ENCODE measurements at places on chromosomes 6 and 20.

DNA sequence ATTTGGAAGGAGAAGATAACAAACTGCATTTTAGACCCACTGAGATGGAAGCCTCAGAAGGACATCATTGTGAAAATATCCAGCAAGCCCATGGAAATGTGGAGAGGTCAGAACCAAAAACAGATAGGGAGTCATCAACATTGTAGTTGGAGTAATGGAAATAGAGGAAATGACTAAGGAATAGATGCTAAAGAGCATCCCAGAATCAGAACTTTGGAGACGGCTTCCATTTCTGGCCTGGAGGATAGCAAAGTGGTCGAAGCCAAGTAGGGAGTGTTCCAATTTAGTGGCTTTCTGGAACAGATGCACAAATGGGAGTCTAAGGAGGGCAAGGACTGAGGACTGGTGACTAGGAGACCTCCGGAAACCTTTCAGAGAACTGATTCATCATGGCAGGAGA, 3.6 kb downstream of the BEND6 start:
- DNase-seq = no peak

DNA sequence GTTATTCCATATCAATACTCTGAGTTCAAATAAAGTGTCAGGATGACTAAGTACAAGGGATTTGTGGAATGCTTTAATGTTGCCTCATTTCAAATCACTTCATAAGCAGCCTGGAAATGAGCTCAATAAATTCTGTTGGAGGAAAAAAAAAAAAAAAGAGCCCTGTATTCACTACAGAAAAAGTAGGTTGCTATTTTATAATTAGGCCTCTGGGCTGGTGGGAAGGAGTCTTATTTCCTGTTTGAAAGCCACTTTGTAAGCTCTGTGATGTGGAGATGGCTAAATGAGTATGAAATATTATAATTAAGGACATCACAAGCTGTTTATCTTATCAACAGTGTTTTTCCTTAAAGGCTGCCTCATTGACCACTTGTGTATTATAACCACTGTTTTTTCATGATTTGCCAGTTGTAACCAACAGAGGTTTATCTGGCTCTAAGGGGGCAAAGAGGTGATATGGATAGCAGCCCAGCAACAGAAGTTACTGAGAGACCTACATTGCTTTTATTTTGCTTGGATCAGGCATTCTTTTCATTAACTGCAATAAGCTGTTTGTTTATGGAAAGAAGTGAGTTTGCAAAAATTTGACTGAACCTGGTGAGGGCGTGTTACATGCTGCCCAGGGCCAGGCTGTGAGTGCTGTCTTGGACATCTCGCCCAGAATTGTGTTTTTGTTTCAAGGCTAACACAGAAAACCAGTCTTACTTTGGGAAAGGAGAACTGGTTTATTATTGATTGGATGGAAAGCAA, 563.3 kb upstream of the MAP3K7 start:
- no peak for DNase-seq

DNA sequence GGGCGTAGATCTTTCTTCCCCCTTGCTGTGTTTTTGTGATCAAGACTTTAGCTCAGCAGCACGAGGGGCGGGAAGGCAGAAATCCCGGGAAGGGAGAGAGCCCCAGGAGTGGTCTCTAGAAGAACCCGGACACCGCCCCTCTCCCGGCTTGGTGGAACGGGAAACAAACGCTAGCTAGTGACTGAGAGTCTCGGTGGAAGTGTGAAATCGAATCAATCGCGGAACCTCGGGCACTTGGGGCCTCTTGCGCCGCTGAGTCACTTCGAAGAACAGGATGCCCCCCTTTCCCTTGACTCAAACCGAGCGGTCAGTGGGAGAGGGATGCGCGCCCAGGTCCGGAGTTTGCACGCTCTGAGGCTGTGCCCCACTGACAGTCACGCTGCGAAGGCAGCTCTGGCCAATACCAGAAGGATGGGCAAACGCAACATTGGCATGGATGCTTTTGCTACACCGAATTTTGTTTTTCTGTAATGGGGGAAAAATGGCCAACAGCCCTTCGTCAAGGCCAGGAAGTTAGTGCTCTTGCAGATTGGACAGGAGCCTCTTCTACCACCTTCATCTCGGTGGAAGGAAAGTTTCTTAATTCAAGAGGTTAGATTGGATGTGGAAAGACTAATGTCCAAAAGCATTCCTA, 1.6 kb upstream of the OLIG3 start:
- no peak for DNase-seq

- DNase-seq = no peak
Observed at GRCh38 chr6:138909511-138909910, 78.5 kb downstream of the REPS1 start.

Data from osteocyte (in vitro differentiated cells).